ENCODE measurements at places on chromosomes 4 and X.

- DNase-seq = no peak
Measured at GRCh38 chr4:23768541-23768940, 121.3 kb downstream of the PPARGC1A start.

DNA sequence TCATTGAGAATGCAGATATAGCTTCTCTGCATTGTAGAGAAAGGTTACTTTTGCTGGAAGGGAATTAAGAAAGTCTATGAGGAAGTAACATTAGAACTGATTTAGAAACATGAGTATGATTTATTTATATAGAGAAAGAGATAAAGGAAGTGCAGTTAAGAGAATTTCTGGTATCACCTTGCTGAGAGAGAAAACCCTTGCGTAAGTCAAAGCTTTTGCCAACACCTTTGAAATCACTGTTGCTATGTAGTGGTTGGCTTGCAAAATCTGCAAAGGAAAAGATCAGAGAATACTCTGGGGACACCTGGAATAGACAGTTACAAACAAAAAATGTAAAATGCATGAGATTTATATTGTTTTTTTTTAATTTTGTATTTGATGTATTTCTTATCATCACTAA lies 137.3 kb upstream of the RXFP1 start:
- DNase-seq = no peak

DNA sequence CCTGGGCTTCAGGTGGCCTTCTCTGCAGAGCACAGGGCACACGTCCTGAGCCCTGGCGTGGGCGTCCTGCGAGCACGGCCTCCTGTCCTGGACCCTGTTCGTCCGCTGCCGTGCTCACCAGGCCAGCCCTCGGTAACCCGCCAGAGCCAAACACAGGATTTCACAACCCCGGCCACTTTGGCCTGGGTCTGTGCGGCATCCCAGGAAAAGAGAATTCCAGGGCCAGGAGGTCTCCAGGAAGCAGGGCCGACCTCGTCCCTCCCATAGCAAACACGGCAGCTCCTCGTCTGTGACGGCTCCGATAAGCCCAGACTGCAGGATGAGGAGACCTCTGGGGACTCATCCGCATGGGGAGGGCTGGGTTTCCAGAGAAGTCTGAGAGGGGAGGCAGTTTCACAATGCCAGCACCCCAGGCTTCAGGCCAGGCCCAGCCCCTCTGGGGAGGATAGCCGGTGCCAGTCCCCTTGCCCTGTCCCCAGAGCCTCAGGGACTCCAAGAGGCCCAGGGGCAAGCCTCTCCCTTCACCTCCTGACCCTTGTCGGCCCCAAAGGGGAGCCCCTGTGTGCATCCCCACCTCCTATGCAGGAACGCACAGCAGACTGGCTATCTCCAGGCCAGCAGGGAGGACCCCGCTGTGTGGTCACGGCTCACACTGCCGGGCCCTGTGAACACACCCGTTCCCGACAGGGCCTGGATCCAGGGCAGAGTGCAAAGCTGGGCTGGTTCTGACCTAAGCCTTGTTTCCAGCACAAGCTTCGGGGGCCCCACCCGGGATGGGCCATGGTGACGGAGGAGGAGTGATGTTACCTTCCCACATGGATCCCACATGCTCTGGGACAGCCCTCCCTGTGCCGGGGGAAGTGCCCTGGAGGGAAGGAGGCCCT lies 22.3 kb upstream of the HTRA3 start:
- no peak for DNase-seq

- no peak for DNase-seq
Measured at GRCh38 chr4:41934514-41934900, 722 bp upstream of the TMEM33 start.

DNA sequence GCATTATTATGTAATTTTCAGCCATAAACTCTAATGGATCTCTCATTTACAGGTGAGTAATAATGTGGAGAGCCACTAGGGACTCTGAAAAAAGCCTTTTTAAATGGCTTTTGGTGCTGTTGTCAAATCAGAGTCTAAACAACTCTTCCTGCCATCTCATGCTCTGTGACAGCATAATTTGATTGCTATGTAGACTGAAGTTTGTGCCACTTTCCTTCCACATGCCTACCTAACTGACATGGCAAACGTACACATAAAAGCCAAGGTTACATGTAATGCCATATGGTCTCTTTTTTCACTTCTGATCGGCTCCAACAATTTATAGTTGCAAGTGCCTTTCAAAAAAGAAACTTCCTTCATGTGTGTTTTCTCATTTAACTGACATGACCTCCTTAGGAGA lies 94.3 kb downstream of the SH2D1A start:
- DNase-seq = no peak

- DNase-seq = no peak
Measured at GRCh38 chr4:74109870-74110605, 11.0 kb upstream of the CXCL2 start.

DNA sequence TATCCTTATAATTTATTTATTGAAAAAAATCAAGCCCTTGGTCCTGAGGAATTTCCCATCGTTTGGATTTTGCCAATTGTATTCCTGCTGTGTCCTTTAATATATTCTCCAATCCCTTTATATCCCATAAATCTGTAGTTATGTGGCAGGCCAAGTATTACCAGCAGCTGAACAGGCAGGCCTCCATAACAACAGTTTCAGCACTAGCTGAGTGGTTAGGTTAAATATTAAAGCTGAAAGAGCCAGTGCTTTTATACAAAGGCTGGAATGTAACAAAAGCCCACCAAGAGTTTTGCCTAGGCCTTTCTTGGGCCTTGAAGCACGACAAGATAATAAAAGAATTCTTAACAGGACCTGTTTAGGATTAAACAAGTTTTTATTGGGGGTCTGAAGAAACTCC lies 366.6 kb upstream of the GALNT7 start:
- DNase-seq = no peak

DNA sequence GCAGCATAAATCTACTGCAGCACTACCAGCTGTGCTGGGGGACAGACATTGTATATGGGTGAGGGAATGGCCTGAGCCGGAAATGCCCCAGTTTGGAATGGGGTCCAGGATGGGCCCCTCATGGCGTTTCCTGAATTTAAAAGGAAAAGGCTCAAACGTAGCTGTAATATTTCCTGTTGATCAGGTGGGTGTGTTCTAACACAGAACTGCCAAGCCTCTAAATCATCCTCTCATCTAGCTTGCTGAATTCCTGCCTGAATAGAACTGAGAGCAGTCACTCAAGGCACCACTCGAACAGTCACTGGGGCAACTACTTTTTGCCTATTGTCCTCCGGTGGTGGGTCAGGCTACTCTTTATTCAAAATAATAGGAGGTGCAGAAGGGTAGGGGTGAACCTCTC lies 28.7 kb downstream of the ADH6 start:
- DNase-seq = no peak

DNA sequence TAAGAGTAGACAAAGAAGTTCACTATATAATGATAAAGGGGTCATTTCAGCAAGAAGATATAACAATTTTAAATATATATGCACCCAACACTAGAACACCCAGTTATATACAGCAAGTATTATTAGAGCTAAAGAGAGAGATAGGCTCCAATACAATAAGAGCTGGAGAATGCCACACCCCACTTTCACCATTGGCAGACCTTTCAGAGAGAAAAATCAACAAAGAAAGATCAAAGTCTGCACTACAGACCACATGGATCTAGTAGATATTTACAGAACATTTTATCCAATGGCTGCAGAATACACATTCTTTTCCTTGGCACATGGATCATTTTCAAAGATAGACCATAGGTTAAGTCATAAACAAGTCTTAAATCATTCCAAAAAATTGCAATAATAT lies 479.7 kb upstream of the DIAPH2 start:
- DNase-seq = no peak

GRCh38 chrX:113728937-113729336 lies 854.9 kb upstream of the HTR2C start:
- no peak for DNase-seq

DNA sequence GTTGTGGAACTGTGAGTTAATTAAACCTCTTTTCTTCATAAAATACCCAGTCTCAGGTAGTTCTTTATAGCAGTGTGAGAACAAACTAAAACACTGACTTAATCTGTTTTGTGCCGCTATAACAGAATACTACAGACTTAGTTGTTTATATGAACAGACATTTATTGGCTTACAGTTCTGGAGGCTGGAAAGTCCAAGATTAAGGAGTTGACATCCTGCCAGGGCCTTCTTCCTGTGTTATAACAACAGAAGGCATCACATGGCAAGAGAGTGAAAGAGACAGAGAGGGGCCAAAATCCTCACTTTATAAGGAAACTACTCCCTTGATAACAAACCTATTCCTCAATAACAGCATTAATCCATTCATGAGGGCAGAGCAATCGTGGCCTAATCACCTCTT lies 42.5 kb upstream of the KCNIP4 start:
- no peak for DNase-seq

- DNase-seq = no peak
Measured at GRCh38 chr4:4408132-4408523, 21.2 kb downstream of the NSG1 start.

- DNase-seq = no peak
Measured at GRCh38 chrX:118506805-118507480, 11.3 kb downstream of the DOCK11 start.

GRCh38 chrX:130091980-130092522 lies 18.2 kb downstream of the ELF4 start:
- DNase-seq = peak; percentile 40

DNA sequence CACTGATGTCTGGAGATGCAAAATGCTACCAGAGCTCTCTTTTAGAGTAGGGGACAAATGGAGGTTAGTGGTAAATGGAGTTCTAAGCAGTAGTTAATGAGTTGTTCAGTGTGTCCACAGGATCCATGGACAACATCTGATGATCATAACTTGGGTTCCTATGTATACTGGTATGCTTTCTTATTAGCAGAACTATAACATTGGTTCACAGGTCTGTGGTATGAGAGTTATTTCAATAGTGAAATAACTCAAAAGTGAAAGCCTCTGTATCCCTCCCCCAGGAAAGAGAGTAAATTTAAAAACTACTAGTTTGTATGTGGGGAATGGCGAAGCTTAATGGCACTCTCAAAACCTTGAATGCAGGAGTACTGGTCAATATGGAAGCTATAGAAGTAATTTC lies 363.5 kb upstream of the EMCN start:
- no peak for DNase-seq

GRCh38 chrX:136865270-136866158 lies 15.0 kb downstream of the RBMX start:
- no peak for DNase-seq

- no peak for DNase-seq
Measured at GRCh38 chr4:109332926-109333464, 30.5 kb upstream of the COL25A1 start.

- DNase-seq = no peak
Measured at GRCh38 chr4:186149872-186150271, 41.5 kb upstream of the CYP4V2 start.

DNA sequence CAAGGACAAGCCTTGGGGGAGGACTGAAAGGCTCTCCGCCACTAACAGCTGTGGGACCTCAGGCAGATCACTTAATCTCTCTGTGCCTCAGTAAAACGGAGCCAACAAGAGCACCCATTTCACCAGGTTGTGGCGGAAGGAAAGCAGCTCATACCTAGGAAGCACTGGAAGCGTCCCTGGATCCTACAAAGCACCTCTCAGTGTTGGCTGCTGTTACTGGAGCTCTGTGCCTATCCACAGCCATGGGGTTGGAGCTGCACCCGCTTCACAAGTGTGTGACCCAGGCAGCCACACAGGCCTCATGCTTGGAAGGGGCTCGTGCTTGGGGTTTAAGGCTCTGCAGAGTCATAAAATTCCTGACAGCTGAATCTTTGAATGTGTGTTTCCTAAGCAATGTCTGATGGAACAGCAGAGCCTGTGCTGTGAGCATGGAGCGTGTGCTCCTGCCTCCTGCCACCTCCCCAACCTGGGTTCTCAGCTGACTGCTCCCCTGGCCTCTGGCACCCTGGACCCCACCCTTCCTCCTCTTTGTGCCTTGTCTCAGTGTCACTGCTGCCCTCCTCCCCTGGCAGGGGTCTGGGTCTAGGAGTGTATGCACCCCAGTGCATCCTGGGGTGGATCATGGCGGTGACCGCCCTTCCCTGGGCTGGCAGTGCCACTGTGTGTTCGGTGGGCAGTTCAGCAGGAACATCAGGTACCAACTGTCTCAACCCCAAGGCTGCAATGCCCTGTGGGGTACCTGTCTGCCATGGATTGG lies 14.4 kb upstream of the MAN2B2 start:
- no peak for DNase-seq

- no peak for DNase-seq
Measured at GRCh38 chr4:1218634-1219565, 30.0 kb downstream of the CTBP1 start.

GRCh38 chrX:73944563-73944908 lies 359.4 kb upstream of the ZCCHC13 start:
- DNase-seq = no peak

DNA sequence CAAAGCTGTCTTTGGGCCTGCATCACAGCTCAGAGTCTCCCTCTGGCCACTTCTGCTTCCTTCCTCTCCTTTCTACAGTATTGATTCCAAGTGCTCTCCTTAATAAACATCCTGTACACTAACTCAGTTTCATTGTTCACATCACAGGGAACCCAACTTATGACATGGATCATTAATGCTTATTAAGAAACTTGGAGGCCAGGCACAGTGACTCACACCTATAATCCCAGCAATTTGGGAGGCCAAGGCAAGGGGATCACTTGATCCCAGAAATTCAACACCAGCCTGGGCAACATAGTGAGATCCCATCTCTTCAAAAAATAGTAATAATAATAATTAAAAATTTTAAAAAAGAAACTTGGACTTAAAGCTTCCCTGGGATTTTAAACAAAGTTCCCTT lies 89.2 kb upstream of the EFHC2 start:
- no peak for DNase-seq

DNA sequence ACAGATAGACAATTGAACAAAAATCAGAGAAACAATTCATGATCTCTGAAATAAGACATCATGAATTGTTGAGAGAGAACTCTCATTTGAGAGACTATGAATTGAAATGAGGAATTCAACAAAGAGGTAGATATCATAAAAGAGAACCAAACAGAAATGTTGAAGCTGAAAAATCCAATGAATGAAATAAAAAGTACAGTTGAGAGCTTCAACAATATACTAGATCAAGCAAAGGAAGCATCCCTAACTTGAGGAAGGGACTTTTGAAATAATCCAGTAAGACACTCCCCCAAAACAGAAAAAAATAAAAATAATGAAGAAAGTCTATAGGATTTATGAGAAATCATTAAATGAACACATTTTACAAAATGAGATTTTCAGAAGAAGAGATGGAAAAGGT lies 310.0 kb upstream of the PCDH10 start:
- no peak for DNase-seq

GRCh38 chrX:126770179-126770578 lies 49.4 kb upstream of the PRR32 start:
- DNase-seq = no peak

DNA sequence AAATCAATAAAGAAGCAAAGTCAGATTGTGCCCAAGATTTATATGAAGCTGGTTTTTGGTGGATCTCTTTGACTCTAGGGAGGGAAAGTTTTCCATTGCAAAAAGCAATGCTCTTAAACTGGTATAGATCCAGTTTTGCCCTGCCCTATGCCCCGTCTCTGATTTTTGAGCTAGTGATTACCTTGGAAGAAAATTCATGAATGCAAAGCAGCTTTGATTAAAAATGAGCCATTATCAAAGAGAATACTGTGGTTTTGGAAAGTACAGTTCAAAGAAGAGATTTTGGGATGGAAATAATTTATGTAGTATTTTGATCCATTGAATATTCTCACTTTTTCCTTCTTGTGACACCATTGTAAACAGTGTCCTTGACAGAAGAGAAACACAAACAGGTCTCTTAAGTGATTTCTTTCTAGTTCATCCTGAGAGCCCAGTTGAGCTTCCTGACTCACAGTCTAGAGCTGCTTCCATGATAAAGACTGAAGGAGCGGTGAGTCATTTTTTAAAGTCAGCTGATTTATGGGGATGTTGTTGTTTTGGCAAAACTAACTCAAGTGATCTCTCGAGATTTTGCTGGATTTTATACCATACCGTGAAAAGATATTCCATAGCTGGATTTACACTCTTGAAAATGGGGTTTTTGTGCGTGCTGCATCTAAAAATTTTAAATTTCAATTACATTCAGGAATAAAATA lies 76.7 kb downstream of the AFF1 start:
- no peak for DNase-seq
